Stimulated activated CD8-positive, alpha-beta memory T cell treated with anti-CD3 and anti-CD28 coated beads, Interleukin-4, amount 100 ng/mL, for 24 hours (primary cell): ENCODE measurements at places on chromosomes 5 and 9.

DNA sequence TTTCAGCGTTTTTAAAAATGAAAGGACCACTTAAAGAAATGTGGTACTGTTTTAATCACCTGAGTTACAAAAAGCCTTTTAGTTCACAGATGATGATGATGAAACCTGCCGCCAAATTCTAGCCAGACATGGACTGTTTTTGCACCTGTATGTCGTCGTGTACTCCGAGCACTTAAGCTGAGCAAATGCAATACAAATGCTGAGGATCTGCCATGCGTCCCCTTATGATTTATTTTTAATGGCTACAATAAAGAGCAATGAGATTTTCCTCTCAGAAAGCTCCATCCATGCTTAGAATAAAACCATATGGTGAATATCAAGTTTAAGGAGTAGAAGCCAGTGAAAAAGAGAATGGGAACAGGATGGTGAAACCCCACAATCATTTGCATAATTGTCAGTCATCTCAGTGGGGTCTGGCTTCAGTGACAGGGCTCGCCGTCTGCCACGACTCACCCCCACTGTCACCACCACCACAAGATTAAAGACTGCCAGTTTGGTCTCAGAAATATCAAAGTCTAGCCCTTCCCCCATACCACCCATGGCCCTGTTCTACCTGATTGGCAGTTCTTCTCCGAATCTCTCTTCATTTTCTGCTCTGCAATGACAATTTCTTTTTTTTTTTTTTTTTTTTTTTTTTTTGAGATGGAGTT, 159.9 kb downstream of the GOLPH3 start:
- DNase-seq: no peak

DNA sequence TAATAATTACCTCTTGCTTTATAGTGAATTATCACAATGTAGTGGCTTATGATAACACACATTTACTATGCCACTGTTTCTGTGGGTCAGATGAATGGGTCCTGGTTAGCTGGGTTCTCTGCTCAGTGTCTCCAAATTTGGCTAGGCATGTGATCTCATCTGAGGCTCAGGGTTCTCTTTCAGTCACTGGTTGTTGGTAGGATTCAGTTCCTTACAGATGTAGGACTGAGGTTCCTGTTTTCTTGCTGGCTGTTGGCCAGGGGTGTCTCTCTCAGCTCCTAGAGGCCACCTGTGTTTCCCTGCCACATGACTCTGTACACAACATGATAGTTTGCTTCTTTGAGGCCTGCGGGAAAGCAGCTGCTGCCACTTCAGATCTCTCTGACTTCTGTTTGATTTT, 7.1 kb downstream of the NFX1 start:
- DNase-seq: no peak

- DNase-seq: no peak
These were observed 153.2 kb upstream of the FBXL7 start for GRCh38 chr5:15346738-15347137.

DNA sequence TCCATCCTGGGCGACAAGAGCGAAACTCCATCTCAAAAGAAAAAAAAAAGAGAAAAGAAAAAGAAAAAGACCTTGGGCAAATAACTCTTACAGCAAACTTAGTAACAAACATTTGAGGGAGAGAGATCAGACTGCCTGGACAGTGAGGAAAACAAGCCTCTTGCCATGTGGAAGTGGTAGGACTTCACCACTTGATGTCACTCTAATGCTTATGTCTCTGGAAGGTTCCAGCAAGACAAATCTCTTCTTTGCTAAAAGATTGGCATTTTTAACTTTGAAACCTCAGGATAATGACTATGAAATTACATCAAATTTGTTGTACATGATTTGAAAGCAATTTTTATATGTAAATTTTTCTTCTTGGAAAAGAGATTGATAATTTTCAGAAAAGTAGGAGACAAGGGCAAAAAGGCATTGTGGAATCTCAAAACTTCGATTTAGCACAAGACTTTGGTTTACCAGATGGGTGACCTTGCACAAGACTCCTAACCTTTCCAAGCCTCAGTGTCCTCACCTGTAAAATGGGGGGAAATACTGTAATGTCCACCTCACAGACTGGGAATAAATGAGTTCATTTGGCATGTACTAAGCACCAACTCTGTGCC, 5.4 kb downstream of the ACTL7B start:
- DNase-seq: no peak

DNA sequence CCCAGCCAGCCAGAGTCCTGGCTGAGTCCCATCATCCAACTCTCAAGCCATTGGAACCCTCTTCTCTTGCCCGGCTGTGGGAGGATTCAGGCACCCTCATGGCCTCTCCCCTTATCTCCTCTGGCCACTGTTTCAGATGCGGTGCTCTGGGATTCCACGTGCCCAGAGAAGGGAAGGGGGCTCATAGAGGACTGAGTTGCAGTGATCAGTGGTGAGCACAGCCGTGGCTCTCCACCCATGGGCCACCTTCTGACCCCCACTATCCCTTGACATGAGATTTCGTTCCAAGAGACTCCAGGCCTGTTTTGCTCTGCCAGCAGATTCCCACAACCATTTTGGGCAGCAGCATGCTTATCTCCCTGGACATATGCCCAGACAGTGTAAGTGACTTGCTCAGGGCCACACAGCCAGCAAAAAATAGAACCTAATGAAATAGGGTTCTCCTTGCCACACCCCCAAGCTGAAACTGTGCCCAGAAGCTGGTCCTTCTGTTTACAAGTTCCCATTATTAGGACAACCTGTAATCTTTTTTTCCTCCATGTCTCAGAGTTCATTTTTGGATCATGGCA, 2.7 kb downstream of the GPX3 start:
- no peak for DNase-seq

DNA sequence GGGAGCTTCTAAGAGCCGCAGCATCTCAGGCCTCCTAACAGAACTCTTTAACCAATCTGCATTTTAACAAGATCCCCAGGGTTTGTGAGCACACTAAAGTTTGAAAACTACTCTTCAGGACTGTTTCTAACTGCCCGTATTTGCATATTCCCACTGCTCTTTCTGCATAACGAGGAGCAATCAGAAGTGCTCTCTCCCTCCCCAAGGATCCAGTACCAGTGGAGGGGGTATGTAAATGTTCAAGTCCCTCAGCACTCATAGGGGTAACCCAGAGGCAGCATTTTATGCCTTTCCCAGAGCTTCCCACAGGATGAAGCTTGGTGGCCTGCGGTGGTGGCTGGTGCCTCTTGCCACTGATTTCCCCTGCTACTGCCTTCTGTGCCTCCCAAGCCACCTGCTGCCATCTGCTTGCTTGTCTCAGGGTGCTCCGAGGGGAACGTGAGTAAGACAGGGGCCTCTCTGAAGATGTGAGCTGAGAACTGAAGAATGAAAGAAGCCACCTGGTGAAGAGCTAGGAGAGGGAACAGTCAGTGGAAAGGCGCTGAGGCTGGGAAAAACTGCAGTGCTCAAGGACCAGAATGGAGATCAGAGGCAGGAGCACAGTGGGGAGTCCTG, 30.0 kb upstream of the PPP1R2B start:
- DNase-seq: no peak

- DNase-seq: no peak
These were observed 80.3 kb downstream of the SLCO6A1 start for GRCh38 chr5:102418531-102418930.

- no peak for DNase-seq
These were observed 87.2 kb upstream of the DMRT1 start for GRCh38 chr9:754150-754931.

DNA sequence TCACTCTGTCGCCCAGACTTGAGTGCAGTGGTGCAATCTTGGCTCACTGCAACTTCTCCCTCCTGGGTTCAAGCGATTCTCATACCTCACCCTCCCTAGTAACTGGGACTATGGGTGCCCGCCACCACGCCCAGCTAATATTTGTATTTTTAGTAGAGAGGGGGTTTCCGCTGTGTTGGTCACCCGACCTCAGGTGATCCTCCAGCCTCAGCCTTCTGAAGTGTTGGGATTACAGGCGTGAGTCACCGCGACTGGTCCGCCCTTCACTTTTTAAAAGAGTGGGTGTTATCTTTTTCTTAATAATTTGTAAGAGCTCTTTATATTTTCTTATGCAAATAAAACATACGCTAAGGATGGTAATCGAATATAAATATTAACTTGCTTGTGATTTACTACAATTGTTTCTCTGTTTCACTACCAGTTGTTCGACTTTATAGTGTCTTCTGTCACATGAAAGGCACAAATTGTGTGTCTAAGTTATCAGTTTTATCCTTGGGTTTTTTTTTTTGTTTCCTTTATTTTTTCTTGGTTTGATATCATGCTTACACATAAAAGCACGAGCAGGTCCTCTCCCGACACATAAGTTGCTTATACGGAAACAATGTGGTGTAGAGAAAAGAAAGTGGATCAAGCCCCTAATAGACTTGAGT, 1.9 kb upstream of the GPBP1 start:
- no peak for DNase-seq

GRCh38 chr5:155082401-155082800, 68.8 kb downstream of the KIF4B start:
- no peak for DNase-seq

DNA sequence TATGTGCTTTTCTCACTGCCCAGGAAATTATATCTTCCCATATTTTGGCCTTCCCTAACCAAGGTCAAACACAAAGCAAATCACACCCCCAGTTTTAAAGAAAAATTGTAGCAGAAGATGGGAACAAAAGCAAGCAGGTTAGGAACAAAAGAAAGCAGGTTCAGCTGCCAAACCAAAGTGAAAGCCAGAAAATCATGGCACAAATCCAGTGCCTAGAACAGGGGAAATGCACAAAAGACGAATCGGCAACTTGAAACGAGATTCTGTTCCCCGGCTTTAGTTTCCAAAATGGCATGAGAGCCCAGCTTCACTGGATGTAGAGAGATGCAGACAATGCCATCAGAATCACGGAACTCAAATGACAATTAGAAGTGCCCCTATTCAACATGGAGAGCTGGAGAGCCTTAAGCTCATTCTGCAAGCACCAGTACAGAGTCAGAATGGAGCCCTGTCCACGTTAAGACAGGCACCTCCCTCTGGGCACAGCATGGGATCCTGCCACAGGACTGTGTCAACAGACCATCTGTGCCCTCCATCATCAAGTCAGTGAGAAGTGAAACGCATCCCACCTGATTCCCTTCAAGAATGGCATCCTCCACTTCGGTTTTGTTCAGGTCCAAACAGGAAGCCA, 13.8 kb downstream of the DNAH5 start:
- DNase-seq: no peak

DNA sequence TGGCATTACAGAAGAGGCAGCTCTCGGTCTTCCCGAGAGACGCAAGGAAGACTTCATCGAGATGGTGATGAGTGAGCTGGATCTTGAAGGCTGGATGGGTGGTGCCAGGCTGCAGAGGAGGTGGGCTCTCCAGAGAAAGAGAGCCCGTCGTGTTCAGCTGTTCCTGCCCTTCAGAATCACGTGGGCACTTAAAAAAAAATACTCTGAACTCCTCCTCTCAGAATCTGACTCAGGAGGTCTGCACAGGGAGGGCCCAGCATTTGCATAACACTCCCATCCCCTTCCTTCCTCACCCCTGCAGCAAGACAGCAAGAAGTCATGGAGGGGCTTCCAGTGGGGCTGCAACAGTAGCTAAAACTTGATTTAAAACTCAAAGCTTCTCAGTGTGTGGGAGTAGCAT, 203.0 kb downstream of the ATPSCKMT start:
- DNase-seq: no peak

- no peak for DNase-seq
These were observed 47.6 kb downstream of the AQP7 start for GRCh38 chr9:33354651-33355211.

DNA sequence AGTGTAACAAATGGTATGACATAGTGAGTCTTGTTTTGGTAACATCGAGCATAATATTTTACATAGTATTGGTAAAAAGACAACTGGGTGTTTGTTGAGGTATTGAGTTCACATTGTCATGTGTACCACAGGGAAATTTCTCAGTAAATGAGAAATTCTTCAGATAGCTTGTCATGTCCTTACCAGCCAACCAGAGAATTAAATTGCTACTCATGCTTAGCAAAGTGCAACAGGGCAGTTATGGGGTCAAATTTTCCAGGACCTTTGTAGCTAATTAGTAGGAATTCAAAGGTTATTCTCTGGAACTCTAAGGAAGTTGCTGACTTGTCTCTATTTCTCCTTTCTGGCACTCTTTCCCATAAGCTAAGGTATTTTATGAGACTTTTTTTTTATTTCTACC, 595.7 kb downstream of the EFNA5 start:
- no peak for DNase-seq

GRCh38 chr9:110214586-110215355, 6.8 kb upstream of the C9orf152 start:
- no peak for DNase-seq

DNA sequence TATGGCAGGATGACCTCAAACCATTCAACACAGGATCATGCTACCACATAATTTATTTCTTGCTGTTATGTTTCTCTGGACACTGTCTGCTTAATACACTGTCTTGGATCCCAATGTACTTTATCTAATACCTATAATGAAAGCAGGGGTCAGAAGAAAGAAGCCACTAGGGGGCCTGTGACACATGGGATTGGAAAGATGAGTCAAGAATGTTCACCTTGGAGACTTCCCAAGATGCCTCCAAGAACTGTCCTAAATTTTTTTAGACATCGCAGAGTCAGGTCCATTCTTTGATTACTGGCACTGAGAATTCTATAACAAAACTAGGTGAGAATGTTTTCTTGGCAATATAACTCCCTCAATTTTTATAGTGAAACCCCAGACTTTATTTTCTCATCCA, 305.8 kb upstream of the SMARCA2 start:
- no peak for DNase-seq

DNA sequence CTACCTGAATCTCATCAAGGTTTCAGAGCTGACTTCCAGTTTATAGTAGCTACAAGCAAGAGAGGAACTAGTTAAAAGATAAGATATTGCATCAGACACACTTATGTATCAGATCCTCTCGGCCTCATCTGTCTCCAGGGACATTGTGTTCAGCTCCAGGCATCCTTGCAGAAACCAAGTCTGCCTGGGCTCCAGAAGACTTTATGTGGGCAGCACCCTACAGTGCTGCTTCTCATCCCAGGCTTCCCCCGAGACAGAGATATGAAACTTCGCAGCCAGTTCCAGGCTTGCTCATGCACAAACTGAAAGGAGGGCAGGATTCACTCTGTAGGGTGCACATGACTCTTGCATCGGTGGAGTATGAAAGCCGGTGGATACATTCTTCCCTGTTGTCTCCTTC, 33.9 kb upstream of the FOXB2 start:
- DNase-seq: no peak

- DNase-seq: no peak
These were observed 2.2 kb downstream of the ZSWIM6 start for GRCh38 chr5:61333954-61334867.

GRCh38 chr5:109900911-109901627, 211.3 kb downstream of the MAN2A1 start:
- DNase-seq: no peak

DNA sequence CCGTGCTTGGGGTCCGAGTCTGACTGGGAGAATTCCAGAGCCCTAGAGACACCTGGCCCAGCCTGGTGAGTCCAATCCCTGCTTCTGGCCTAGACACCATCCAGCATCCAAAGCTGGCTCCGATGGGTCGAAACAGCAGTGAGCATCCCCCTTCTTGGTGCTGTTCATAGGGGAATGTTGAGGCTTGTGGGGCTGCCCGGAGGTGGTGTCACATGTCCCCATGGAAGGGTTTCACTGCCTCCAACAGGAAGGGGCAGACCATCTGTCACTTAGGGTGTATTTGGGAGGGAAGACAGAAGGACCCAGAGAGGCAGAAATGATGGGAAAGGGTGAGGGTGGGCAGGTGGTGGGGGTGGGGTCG, 13.9 kb downstream of the C9orf50 start:
- DNase-seq: no peak

GRCh38 chr5:6423327-6424109, 25.1 kb upstream of the UBE2QL1 start:
- no peak for DNase-seq
